NCI-H187 (cell line): ENCODE measurements at places on chromosomes 3 and 15.

GRCh38 chr3:87792534-87793336 lies 266.1 kb downstream of the CGGBP1 start:
- no peak for DNase-seq

DNA sequence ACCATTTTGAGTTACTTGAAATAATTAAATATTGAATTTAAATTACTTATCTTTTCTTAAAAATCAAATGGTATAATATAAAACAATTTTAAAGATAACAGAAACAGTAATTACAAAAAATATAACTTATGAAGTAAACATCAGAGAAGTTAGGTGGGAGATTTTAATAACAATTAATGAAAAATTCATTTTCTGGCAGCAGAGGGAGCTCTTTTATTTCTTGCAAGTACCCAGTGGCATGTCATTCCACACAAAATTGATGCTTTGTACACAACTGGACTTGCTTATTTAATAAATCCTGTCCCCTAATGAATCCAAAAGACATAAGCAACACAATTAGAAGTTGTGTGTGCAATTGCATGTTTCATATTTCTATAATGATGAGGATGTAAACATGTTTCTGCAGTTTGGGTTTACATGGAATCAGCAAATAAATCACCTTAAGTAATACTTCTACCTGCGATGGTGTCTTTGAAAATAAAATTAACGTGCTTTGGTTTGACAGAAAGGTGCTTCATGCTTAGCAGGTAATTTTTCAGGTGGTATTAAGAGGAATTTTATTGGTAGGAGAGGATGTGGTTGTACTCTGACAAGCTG lies 861.3 kb downstream of the ZPLD1 start:
- DNase-seq, result no peak

- DNase-seq, result no peak
Measured at GRCh38 chr3:148901987-148902791, 37.1 kb downstream of the CPA3 start.

DNA sequence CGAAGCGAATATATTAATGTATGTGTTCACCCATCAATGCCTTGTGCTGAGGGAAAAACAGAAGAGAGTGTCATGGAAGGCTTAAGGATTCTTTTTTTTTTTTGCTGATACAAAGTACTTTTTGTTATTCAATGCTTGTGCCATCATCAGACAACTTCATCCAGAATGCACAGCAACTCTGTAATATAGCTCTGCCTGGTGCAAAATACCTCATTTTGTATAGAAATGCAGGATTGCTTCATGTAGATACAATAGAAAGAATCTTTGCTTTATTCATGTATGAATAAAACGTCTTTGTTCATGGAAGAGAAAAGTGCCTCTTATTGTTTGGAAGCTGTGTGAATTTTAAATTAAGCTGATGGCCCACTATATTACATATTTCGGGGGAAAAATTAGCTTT lies 62.9 kb downstream of the SH3GL3 start:
- no peak for DNase-seq

DNA sequence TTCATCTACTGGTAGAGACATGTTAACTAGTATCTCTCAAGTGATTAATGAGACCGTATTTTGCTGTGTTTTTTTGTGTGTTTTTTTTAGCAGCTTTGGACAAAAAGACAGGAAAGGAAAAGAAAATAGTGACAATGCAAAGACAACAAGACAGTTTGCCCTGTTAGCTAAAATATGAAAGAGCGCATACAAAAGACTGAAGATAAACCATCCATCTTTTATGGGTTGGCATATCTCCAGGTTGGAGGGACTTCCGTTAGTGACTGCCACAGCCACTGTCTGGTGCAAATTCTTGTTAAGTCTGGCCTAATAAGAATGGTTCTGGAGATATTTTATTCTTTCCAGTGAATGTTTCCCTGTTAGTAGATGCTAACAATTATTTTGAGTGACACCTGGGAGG lies 121.9 kb downstream of the CDIN1 start:
- no peak for DNase-seq

- no peak for DNase-seq
Measured at GRCh38 chr3:160106905-160107861, 118.0 kb upstream of the C3orf80 start.

- DNase-seq, result no peak
Measured at GRCh38 chr15:65081758-65082157, 5.2 kb downstream of the KBTBD13 start.
